CD4-positive, alpha-beta T cell treated with Interleukin-15 for 1 hour (primary cell): ENCODE measurements at places on chromosomes 1 and 21.

DNA sequence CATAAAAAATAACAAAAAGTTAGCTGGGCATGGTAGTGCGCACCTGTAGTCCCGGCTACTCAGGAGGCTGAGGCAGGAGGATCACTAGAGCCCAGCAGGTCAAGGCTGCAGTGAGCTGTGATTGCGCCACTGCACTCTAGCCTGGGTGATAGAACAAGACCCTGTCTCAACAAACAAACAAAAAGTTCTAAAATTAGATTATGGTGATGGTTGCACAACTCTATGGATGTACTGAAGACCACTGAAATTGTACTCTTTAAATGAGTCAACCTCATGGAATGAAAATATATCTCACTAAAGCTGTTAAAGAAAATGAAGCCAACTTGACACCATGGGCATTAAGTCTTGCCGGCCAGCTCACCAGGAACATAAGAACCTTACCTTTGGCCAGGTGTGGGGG lies 9.1 kb downstream of the MRAP start:
- DNase-seq = no peak

DNA sequence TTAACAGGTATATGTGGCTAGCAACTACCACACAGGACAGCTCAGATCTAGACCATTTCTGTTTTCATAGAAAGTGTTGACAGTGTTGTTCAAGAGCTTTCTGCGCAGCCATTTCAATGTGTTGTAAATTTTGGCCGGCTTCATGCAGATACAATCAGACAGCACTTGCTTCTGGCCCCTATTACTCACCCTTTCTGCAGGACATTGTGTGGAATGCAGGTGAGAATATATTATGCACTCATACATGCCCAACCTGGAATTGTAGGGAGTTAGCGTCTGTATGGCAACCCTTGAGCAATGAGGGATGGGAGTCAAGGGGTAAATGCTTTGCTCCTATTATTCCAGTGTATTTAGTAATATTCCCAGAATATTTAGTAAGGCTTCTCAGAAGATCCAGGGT lies 180.9 kb upstream of the PLXNA2 start:
- DNase-seq = no peak

DNA sequence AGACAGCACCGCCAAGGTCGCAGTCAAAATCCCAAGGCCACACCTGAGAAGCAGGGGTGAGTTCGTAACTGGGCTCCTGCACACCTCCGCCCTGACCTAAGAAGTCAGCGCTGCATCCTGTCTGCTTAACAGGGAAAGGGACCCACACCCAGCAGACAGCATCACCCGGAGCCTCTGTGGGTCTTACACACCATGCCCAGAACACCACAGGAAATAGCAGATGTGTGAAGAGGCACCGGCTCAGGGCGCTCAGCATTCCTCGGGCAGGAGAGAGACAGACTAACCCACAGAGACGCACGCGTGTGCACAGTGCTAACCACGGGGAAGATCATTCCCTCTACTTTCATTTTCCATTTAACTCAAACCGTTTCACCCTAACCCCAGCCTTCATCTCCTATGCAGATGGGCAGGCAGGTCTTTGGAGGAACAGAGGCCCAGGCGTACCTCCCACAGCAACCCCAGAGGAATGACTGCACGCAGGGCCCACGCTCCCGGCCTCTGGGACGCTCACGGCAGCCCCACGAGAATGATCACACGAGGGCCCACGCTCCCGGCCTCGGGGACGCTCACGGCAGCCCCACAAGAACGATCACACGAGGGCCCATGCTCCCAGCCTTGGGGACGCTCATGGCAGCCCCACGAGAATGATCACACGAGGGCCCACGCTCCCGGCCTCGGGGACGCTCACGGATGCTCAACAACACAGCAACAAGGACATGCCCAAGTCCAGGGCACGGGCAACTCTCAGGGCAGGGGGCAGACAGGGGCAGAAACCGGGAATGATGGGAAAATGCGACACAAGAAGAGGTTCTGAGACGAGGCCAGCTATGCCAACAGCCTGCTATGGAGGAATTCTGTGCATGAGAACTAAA lies 20.9 kb downstream of the POFUT2 start:
- DNase-seq = peak; percentile 54

GRCh38 chr1:239363930-239364329 lies 22.4 kb upstream of the CHRM3 start:
- no peak for DNase-seq

DNA sequence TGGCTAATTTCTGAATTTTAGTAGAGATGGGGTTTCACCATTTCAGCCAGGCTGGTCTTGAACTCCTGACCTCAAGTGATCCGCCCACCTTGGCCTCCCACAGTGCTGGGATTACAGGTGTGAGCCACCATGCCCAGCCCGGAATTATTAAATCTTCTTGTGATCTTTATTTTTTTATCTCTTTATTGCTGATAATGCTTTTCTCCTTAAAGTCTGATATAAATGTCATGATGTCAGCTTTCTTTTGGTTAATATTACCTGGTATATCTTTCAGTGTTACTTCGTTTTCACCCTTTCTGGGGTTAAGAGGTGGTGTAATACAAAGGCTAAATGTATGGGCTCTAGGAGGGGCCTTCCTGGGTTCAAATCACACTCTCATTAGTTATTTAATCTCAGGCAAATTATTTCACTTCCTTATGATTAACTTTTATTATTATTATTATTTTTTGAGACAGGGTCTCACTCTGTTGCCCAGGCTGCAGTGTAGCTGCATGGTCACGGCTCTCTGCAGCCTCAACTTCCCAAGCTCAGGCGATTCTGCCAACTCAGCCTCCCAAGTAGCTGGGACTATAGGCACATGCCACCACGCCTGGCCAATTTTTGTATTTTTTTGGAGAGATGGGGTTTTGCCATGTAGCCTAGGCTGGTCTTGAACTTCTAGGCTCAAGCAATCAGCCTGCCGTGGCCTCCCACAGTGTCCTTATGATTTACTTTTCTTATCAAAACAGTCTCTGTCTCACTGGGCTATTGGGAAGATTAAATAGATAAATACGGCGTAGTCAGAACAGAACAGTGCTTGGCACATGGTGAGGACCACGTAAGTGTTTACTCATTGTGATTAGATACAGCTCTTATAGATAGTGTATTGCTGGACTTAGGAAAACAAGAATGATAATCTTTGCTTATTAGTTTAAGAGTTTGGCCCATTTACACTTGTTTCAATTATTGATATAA lies 216.5 kb downstream of the URB2 start:
- DNase-seq = no peak

GRCh38 chr1:58246549-58246948 lies 300.0 kb downstream of the OMA1 start:
- DNase-seq = no peak

DNA sequence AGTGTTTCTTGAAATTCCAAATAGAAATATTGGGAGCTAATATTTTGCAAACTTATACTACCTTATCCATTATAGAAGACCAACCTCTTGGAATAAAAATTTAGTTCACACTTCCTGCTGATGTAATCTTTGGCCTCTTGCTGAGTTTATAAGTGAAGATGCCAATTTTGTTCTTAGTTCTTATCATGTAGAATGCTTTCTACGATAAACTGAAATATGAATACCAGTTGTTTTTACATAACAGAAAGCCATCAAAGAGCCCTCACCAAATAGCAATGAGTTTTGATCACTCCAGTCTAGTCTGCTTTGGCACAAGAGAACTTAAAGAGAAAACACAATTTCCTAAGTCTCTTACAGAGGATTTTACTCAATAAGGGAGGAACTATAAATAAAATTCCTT lies 89.5 kb downstream of the DENND1B start:
- DNase-seq = no peak

- DNase-seq = no peak
Measured at GRCh38 chr1:204296431-204296988, 63.2 kb downstream of the PLEKHA6 start.

DNA sequence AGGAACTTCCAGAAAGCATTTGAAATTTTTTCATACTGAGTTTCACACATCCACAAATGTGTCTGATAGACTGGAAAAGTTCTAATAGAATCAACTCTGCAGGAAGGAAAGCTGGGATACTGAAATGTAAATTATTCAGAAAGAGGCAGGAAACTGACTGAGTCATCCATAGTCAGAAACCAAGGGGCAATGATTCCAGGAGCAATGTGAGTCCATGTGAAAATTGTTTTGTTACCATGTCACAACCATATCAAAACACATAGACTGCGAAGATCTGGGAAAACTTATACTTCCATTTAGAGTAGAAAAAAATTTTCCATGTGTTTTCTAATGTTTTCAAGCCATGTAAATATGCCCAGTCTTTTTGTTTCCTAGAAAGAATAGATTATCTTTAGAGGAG lies 142.3 kb upstream of the TMPRSS15 start:
- DNase-seq = no peak

DNA sequence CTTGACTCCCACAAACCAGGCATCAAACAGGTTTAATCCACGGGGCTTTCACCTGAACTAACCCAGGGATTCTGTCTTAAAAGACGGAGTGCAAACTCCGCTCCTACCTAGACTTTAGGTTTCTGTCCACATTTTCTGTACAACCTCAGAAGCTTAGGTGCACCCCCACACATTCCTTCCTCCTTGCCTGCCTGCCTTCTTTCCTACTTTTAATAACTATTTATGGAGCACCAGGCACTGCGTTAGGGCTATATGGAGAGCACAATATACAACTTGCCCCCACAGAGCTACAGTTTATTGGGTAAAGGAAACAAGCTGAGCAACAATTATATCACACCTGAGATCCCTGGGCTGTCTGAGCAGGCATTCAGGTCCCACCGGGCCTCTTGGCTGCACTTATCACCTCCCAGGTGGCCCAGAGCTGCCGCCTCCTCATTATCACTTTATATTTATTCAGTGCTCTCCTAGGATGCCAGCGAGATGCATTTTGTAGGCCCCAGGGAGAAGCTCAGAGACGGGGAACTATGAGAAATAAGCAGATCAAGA lies 64.1 kb downstream of the DNTTIP2 start:
- no peak for DNase-seq

DNA sequence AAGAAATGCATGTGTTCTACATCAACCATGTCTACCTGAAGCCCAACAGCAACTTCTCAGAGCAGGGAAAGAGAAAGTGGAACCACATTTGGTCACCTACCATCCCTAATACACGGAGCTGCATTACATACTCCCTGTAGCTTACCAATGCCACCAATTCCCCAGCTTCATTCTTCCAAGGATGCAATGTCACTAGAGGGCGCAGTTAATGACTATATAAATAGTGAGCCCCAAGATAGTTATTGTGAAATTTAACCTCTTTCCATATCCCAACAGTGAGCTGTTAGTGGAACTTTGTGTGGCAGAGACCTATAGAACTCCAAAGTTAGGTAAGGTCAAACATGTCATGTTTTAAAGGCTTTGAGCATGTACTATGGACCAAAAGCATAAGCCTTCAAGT lies 618.3 kb downstream of the SMYD3 start:
- DNase-seq = no peak

DNA sequence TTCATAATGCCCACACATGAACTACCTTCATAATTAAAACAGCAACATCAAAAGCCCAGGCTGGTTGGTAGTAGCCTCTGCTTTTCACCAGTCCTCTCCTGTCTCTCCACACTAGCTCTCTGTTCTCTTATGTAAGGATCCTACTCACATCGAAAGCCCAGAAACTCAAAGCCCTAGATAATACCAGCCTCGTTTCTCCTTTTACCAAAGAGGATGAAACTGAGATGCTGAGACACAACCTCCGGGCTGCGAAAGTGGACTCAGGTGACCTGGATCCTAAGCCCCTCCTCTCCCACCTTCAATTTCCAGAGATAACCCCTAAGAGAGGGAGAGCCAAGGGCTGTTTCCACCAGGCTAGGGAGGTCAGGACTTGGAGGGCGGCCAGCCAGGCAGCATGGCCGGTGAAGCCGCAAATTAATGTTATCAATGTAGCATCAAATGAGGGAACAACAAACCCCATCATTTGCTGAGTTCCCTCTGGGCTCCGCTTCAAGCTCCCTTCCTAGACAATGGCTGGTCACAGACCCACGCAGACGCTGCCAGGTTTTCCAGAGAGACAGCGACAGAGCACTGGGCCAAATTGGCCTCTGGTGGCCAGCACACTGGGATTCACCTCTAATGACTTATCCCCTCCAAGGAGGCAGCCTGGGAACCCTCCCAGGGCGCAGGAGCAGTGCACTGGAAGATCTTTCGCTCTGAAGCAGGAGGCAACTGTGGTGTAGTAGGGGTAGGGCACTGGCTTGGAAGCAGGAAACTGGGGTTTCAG lies 20.7 kb upstream of the STMN1 start:
- no peak for DNase-seq

GRCh38 chr1:65267683-65268082 lies 41.7 kb upstream of the DNAJC6 start:
- no peak for DNase-seq

DNA sequence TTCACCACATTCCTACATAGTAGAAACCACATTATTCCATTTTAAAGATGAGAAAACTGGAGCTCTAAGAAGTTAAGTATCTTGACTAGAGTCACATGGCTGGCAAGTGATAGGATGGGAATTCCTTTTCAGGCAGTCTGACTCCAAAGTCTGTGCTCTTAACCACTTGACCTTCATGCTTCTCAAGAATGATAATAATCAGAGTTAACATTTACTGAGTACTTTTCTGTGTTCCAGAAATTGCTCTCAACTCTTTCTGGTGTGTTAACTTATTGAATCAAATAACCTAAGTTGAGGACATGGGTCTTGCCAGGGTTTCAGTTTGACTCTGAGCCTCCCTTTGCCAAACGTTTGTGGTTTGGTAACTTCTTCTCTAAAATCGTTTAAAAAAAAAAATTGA lies 169.4 kb downstream of the RASAL2 start:
- DNase-seq = no peak

DNA sequence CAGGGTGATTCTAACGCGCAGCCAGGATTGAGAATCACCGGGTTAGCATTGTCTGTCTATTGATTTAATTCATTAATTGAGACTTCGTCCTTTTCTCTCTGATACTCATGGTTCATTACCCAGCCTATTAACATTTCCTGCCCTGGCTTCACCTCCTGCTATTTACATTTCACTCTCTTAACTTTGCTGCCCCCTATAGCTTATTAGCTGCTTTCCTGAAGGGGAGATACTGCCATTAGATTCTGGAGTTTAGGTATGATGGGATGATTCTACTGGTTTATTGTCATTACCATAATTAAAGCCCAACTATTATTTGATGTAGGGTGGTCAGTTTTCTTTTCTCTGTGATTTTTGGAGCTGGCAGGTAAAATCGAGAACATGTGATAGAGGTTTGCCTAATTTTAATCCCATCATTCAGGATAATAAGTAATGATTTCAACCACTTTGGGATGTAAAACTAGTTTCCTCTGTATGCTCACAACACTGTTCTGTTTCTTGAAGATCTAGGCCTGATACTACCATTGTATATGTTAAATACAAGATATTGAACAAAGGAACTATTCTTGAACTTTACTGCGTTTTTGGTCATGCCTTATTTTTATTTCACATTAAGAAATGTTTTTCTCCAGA lies 6.4 kb downstream of the PPP2R5A start:
- no peak for DNase-seq

DNA sequence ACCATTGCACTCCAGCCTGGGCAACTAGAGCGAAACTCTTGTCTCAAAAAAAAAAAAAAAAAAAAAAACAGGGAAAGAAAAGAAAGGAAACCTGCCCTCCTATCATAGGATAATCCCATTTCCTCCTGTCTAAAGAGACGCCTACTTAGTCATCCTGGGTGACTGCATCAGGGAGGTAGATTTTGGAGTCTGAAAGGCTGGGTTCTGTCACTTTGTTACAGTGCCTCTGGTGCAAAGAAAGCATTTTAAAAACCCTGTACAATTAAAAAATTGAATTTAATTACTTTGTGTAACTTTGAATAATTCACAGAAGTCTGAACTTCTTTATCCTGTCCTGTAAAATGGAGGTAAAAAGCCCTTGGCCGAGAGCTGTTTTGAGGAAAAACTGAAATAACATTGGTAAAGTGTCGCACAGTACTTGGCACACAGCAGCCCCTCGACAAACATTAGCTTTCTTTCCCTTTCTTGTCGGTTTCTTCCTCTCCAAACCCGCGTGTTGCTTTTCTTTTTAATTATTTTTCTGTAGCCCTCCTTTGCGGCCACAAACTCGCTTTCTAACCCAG lies 657 bp upstream of the HDAC1 start:
- no peak for DNase-seq
